ENCODE measurements at places on chromosomes 7 and 10. TPM values are rescaled to one million over a fixed set of nuclear protein-coding genes. Genes with fewer than 3 reads are reported as not detected.

Gene GATA3
- 0.39 TPM for total RNA-seq

Gene EFCAB10
- total RNA-seq, result 0.70 TPM

Gene SEPHS1
- 158 TPM for total RNA-seq

Gene FAM180A
- not detected for total RNA-seq

Gene MMD2
- total RNA-seq, result not detected

Gene ASB10
- total RNA-seq, result not detected

Gene GLI3
- 141 TPM for total RNA-seq

Gene PRF1
- total RNA-seq, result not detected

Gene FKBP6
- total RNA-seq, result not detected

Gene EGFR
- total RNA-seq, result 2.3 TPM

Gene OR2A42
- not detected for total RNA-seq

Gene DGKB
- total RNA-seq, result 0.98 TPM

Gene RABGEF1
- total RNA-seq, result 17.0 TPM

Gene CCL24
- not detected for total RNA-seq

Gene ADRB1
- 0.14 TPM for total RNA-seq

Gene HTR5A
- not detected for total RNA-seq

Gene NPFFR1
- total RNA-seq, result not detected

Gene OPN1SW
- not detected for total RNA-seq

Gene SFTPA2
- not detected for total RNA-seq

Gene PURB
- 26.2 TPM for total RNA-seq

Gene DGKI
- total RNA-seq, result 3.3 TPM

Gene SPDYE3
- not detected for total RNA-seq

Gene CUBN
- total RNA-seq, result 2.2 TPM

Gene FAM25C
- total RNA-seq, result not detected

Gene ZC3HAV1L
- 0.16 TPM for total RNA-seq

Gene HPSE2
- total RNA-seq, result not detected

Gene GIMAP4
- total RNA-seq, result not detected

Gene MRLN
- total RNA-seq, result not detected

Gene ZNF467
- total RNA-seq, result 1.9 TPM

Gene SFMBT2
- 8.8 TPM for total RNA-seq

Gene GPR158
- total RNA-seq, result 0.26 TPM

Gene HTRA1
- 9.0 TPM for total RNA-seq

Gene AKR1C8
- total RNA-seq, result not detected

Gene AP1S1
- total RNA-seq, result 78.8 TPM

Gene SEMA4G
- 9.1 TPM for total RNA-seq

Gene SKIDA1
- total RNA-seq, result 53.0 TPM

Gene ADAM22
- 12.1 TPM for total RNA-seq

Gene CRPPA
- 4.8 TPM for total RNA-seq

Gene EN2
- 7.2 TPM for total RNA-seq

Gene MYL10
- total RNA-seq, result not detected

Gene ALDH18A1
- 172 TPM for total RNA-seq

Gene ARHGAP19
- 32.1 TPM for total RNA-seq

Gene PDE1C
- total RNA-seq, result 1.1 TPM

Gene ATP5F1C
- 245 TPM for total RNA-seq

Gene CDHR3
- 5.4 TPM for total RNA-seq

Gene COL17A1
- total RNA-seq, result not detected

Gene GSAP
- 2.1 TPM for total RNA-seq

Gene AQP1
- total RNA-seq, result 0.48 TPM

All from neural crest cell (in vitro differentiated cells).